NCI-H187 (cell line): ENCODE measurements at places on chromosomes 11 and 22.
A peak's percentile ranks its signal among the peaks of the same experiment; 100 is the strongest.

GRCh38 chr22:48828688-48829087, 999.0 kb downstream of the BRD1 start:
- no peak for DNase-seq

GRCh38 chr11:13761716-13762115, 93.2 kb downstream of the FAR1 start:
- DNase-seq: no peak

DNA sequence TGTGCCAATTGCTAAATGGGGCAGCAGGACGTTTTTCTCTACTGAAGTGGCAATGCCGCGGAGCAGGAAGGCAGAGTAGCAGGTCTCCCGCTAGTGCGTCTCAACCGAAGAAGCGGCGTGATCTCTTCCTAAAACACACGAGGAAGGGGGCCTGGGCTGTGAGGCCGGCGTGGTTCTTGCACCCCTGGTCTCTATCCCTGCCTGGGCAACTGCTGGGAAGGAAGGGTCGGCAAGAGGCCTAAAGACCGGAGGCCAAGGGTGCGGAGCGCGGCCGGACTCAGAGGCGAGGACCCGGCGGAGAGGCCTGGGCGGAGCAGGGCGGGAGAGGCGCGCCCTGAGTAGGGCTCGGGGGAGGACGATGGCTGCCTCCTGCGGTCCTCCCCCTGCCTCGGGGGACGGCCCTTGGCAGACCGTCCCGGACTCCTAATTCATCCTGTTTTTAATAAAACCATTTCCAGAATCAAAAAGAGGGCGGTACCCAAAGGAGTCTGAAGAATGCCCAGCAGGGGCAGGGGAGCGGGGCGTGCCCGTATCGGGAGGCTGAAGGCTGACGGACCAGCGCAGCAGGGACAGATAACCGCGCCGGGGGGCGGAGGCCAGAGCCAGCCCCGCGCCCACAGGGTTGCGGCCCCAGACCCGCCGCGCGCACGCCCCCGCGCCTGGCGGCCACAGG, 572 bp upstream of the APLP2 start:
- DNase-seq: peak; percentile 77

- no peak for DNase-seq
These were observed 57.7 kb upstream of the ISX start for GRCh38 chr22:35008213-35008612.

- DNase-seq: no peak
These were observed 64.7 kb downstream of the UVRAG start for GRCh38 chr11:75879737-75880136.

- DNase-seq: no peak
These were observed 13.2 kb upstream of the CSF2RB start for GRCh38 chr22:36900225-36900624.

- DNase-seq: no peak
These were observed 10.9 kb downstream of the FAM76B start for GRCh38 chr11:95778699-95779098.

DNA sequence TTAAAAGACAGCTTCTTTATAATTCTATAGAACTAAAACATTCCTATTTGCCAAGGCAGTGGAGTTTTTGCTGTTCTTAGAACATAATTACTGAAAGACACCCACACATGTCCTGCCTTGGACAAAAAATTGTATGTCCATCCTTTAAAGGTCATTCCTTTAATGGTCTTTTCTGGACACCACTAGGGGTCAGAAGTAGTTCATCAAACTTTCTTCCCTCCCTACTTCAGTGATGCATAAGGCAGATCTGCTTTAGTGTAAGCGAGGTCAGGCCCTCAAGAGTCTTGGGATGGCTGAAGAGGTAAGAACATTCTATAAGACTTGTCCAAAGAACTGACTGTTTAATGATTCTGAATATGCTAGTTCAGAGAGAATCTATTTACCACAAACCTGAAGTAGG, 4.3 kb upstream of the OR51V1 start:
- no peak for DNase-seq

- no peak for DNase-seq
These were observed 25.8 kb upstream of the LMO1 start for GRCh38 chr11:8289492-8289918.

DNA sequence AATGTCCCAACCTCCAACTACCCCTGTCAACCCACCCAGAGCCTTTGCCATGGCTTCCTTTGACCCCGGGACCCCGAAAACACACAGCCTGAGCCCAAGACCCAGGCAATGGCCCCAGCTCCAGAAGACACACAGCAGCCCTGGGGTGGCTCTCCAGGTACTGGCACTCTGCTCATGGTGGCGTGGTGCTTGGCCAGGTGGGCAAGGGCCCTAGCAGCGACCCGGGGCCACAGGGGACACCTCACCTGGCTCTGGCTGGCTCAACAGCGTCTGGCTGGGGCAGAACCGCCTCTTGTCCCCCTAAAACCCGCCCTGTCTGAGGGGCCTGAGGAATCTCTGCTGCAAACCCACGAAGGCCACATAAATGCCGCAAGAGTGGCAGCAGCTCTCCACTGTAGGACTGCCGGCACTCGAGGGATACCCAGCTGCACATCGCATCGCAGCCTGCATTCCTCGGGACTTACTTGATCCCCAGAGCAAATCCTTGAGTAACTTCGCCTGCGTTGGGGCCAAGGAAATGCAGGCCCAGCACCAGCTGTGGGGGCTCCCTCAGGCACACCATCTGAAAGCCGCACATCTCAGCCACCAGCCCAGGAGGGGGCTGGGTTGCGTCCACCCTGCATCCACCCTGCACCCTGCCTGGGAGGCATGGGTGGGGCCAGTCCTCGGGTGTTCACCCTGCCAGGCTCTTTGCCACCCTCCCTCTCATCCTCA, 23.1 kb upstream of the GNB1L start:
- DNase-seq: no peak

GRCh38 chr11:48384670-48385069, 18.4 kb upstream of the OR4C5 start:
- DNase-seq: no peak

GRCh38 chr11:6315811-6316425, 4.4 kb downstream of the CAVIN3 start:
- DNase-seq: no peak

- no peak for DNase-seq
These were observed 97.3 kb downstream of the CTTN start for GRCh38 chr11:70495351-70496310.

DNA sequence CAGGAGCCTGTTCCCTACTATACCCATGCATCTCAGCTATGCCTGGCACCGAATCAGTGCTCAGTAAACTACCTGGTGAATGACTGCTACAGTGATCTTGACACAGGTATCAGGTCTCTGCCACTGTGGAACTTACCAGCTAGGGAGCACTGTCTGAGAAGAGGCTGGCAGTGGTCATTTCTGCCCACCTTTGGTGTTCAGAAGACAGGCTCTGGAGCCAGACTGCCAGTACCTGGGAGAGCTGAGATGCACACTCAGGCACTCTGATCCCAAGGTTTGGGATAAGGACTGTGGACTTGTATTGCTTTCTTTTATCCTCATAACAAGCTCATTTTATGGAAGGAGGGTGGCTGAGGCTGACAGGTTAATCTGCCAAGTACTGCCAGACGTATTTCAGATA, 52.7 kb downstream of the SYN3 start:
- no peak for DNase-seq

GRCh38 chr11:117287668-117288067, 3.5 kb upstream of the BACE1-AS start:
- DNase-seq: no peak

DNA sequence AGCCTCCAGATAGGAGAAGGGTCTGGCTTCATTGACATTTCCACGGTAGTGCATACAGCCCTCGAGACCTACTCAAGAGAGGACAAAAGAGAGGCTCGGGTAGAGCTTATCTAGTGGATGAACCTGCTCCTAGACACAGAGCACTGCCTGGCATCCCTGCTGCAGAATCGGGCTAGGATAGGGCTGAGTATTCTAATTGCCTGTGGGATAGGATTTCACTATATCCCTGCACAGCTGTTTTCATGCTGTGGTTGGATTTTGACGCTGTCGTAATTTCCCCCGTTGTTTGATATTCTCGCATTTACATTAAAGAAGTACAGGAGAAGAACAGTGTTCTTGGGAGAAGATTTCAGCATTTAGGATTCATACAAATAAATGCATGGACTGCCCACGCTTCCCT, 107.8 kb downstream of the KIRREL3 start:
- DNase-seq: peak; percentile 50

DNA sequence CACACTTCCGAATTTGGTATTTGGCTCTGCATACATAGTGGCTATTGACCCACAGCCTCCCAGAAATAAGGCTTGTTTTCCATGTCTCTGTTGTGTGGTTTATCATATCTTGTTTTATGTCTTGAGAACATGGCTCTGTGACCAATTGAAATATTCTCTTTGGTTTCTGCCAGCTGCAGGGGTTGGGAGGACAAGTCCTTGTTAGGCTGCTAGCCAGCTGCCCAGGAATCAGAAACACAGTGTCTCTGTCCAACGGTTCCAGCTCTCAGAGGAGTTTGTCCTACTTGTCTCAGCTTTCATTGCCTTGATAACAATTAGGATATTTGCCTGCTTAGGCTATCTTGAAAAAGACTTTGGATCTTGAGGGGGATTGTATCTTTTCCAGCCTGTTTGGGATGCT, 6.0 kb upstream of the SLC7A4 start:
- DNase-seq: no peak

DNA sequence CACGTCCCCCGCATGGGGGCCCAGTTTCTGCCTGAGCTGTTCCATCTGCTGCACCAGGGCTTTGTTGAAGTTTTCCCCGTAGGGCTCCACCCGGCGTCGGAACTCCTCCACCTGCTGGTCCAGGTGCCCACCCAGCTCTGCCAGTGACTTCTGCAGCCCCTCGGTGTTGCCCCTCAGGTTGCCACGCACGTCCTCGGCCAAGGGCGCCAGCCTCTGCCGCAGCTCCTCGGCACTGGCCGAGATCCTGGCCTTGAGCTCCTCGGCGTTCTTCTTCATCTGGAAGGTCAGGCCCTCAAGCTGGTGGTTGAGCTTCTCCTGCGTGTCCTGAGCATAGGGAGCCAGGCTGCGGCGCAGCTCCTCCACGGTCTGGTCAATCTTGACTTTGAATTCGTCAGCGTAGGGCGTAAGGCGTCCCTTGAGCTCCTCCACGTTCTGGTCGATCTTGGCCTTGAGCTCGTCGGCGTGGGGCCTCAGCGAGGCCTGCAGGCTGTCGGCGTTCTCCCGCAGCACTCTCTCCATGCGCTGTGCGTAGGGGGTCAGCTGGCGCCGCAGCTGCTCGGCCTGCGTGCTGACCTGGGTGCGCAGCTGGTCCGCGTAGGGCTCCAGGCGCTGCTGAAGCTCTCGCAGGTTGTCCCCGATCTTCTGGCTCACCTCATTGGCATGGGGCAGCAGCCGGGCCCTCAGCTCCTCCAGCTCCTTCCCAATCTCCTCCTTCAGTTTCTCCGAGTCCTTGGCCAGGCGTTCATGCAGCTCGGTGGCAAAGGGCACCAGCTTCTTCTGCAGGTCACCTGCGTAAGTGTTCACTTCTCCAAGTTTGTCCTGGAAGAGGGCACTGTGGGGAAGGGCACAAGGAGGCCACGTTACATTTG, 1.8 kb downstream of the APOA4 start:
- DNase-seq: no peak

- no peak for DNase-seq
These were observed 29.8 kb downstream of the MTMR3 start for GRCh38 chr22:29912605-29913398.

- DNase-seq: no peak
These were observed 26.7 kb downstream of the TCF20 start for GRCh38 chr22:42243802-42244060.

DNA sequence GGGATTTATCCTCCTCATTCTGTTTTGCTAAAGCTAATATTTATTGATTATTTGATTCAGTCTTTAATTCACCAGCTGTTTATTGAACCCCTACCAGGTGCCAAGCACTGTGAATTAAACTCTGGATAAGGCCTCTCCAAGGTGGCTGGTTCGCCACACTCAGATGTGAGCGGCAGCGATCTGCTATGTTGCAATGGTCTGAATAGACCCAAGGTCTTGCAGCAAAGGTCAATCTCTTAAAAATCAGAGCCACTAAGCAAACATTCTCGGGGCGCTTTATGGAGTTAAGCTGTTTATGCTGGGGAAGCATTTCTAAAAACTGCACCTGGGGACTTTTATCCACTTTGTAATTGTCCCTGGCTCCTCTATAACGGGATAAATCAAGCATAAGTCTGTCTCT, 10.5 kb upstream of the TSPAN18 start:
- no peak for DNase-seq

GRCh38 chr11:113420808-113421207, 33.2 kb downstream of the ANKK1 start:
- DNase-seq: no peak

DNA sequence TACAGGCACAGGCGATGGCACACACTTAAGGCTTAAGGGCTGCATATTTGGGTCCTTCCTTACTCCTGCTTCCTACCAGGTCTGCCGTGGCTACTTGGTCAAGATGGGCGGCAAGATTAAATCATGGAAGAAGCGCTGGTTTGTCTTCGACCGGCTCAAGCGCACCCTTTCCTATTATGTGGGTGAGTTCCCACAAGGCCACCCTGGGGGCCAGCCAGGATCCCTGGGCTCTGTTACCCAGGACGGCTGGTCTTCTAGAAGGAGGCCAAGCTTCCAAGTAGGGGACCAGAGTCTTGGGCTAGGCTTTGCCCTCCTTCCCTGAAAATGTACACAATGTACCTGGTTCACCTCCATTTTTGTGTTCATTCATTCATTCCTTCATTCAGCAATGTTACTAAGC, 29.1 kb downstream of the TREH start:
- DNase-seq: no peak

- DNase-seq: no peak
These were observed 1329.3 kb downstream of the TBC1D22A start for GRCh38 chr22:48091656-48092223.

GRCh38 chr11:44241851-44242250, 68.1 kb downstream of the ALX4 start:
- DNase-seq: no peak

DNA sequence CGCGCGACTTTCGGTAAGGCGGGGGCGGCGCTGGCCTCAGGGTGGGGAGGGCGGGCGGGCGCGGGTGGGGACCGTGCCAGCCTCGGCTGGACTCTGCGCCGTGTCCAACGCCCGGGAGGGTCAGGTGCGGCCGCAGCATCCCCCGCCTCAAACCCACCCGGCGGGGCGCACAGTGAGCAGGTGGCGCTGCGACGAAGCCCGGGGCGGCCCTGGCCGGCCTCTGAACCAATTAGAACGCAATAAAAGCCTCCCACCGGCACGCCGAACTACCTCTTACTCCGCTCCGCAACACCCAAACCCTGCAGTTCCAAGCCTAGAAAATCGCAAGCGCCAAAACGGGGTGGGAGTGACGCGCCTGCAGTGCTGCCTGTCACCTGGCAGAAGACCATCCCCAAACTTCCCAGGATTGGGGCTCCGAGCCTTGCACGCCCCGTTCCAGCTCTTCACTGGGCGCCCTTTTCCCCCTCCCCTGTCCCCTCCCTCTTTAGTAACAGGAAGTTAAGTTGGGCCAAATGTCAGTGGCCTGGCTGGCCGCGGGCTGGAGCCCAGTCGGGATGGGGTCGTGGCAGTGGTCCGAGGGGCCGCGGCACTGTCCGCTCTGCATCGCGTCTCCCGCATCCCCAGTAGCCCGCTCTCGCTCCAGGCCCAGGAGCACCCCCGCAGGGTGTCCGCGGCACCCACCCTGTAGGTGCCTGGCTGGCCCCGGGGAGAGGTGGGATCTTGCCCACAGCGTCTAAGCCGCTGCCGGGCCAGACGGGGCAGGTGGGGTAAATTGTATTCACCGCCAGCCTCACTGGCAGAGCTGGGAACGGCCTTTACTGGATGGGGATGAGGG, 541 bp downstream of the MICAL2 start:
- DNase-seq: no peak
